ENCODE measurements at places on chromosomes 3 and 15.

GRCh38 chr3:192840143-192840836, 77.4 kb downstream of the MB21D2 start:
- DNase-seq: no peak

DNA sequence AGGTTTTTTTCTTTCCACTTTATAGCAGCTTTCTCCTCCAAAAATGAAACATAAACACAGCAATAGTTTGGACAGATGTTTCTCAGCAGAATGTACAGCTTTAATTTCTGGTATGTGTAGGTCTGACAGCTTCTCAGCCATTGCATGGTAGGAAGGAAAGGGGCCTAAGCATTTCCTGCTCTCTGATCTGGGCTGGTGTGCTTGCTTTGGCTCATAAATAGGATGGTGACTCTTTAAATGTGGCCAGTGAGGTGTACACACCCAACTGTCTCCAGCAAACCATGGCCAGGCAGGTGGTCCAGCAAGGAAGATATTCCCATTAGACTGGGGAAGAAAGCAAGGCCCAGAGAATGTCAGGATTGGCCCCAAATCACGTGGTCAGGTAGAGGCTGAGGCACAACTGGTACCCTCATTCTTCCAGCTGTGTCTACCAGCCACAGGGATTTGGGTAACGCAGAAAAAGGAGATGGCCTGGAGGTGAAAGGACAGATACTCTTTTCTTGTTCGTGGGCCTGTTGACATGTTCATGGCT, 52.1 kb downstream of the ITGA11 start:
- DNase-seq: no peak

DNA sequence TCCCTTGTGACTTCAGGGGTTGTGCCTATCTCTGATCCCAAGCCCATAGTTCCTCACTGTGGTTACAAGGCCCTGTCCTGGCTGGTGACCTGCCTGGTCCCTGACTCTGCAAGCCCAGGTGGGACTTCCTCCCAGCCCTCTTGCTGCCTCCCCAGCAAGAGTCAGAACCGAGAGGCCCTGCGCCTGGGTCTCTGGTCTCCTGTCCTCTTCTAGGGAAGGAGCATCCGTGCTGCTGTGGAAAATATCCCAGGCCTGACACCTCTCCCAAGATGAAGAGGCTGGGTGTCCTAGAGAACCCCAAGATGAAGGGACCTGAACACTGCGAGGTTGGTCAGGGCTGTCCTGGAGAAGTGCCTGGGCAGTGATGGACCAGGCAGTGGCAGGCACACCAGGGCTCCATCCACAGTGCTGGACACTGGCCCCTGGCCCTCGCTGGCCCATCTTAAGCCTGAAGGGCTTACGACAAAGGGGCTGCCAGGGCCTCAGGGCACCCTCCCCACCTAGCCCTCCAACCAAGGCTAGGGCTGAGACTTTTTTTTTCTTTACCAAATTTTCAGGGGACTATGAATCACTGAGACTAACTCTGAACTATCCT, 32.7 kb downstream of the PTH1R start:
- DNase-seq: no peak

DNA sequence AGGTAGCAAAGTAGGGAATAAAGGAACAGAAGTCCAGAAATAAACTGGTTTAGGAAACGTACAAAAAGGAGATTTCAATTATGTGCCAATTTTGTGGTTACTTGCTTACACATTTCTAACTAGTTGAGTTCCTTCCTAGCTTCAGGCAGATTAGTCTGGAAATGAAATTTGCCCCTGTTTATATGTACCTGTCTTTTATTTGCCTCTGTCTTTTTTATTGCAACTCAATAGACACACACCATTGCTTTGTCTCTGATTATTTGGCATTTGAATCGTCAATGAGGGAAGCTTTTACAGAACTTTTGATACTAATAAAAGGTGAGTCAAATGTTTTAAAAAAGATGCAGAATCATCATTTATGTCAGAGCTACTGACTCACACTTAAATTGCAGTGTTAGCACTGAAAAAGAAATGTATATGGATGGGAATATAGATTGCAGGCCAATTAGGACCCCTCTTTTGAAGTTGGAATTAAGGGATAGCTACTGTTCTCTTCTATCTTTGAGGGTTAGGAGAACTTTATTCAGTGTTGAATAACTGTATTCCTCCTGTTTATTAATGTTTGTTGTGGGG, 60.5 kb downstream of the TRAK1 start:
- no peak for DNase-seq

- DNase-seq: no peak
These were observed 408.6 kb downstream of the PDCD6IP start for GRCh38 chr3:34207002-34207401.

GRCh38 chr3:67719333-67719732, 64.9 kb upstream of the SUCLG2 start:
- no peak for DNase-seq

GRCh38 chr15:39834256-39834655, 51.6 kb upstream of the FSIP1 start:
- DNase-seq: no peak

DNA sequence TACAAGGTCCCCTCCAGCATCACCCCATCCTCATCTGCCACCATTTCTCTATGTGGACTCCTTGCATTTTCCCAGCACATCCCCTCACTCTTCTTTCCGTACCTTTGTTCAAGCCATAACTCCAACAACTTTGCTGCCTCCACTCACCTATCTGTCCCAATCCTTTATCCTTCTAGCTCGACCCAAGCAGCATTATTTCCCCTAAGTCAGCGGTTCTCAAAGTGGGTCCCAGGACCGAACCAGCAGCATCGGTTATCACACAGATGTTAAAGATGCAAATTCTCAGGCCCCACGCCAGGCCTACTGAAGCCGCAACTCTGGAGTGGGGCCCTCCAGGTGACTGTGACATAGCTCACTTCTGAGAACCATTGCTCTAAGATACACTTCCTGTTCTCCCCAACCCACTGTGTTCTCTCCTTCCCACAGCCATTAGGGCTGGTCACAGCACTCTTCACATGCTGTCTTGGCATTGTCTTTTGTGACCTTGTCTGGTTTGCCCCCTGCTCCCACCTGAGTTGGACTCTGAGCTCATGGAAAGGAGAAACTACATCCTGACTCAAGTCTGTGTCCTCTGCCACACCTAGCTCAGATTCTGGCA, 56.2 kb downstream of the AAGAB start:
- no peak for DNase-seq
